Neural crest cell (in vitro differentiated cells): ENCODE measurements at places on chromosomes 12 and 14. TPM values are rescaled to one million over a fixed set of nuclear protein-coding genes. Genes with fewer than 3 reads are reported as not detected.

- no peak for DNase-seq
These were observed 37.4 kb upstream of the SELPLG start for GRCh38 chr12:108671110-108671509.

- no peak for DNase-seq
These were observed 50.4 kb downstream of the DYRK2 start for GRCh38 chr12:67698672-67699581.

DNA sequence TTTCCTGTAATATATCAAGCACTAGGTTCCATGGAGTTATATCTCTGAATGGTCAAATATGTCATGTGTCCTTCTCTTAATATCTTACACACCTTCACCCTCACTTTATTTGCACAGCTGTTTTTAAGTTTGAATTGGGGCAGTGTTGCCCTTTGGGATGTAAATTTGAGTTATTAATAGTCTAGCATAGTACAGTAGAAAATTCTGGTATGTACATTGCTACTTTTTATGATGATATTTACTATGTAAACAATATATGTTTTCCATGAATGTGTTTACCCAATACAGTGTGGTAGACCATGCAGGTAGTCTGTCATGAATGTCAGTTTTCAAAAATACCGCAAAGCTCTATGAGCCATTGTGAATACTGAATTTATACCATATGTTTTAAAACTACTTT is 50.5 kb downstream of the METTL25 start:
- DNase-seq, result no peak

GRCh38 chr12:116313194-116313927 is 35.9 kb upstream of the MED13L start:
- DNase-seq, result no peak

GRCh38 chr12:29582146-29582545 is 84.7 kb upstream of the OVCH1 start:
- no peak for DNase-seq

DNA sequence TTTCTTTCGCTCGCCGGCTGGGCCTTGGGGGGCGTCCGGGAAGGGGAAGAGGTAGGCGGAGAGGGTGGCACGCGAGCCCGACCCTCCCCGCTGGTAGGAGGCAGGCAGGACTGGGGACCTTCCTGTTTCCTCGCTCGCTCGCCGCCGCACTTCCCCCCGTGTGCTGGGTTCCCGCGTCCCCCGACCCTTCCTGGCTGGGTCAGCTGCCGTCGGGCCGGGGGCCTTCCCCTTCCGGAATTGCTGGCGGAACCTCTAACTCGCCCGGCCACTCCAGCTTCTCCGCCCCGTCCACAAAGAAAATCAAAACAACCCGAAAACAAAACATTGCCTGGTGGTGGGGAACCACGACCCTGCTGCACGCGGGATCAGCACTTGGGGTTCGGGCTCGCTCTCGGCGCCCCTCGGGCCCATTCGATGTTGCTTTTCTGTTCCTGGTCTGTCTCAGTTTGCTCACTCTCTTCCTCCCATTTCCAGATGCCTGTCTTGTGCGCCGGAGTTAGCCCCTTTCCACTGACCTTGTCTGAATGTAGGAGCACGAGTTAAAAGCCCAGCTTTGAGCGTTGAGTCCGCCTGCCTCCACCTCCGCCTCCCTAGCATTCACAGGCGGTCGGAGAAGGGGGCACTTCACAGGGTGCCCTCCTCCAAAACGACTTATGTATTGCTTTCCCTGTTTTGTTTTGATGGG is 581 bp downstream of the PAPOLA start:
- peak; percentile 29 for DNase-seq

DNA sequence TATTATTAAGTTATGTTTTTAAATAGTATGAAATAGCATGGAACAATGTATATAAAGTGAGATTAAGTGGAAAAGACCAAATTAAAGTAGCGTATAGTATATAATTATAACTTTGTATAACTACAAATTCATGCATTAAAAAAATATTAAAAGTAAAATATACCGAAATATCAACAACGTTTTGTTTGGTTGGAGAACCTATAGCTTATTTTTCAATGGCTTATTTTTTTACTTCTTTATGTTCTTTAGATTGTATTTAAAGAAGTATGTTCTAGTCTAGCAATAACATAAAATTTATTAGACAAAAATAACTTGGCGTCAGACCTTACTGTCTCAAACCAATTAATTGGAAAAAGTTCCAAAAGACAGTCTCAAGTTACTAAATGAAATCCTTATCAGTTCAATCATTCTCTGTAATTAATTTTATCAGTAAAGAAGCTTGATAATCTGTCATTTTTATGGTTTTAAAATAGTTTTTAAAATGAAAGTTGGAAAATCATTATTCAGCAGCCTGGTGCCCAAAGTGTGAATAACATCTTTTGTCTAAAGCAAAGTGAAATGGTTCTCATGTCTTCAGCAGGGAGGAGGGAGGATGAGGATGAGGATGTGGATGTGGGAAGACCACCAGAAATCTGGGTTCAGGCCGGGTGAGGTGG is 46.7 kb downstream of the IRAK3 start:
- DNase-seq, result no peak

DNA sequence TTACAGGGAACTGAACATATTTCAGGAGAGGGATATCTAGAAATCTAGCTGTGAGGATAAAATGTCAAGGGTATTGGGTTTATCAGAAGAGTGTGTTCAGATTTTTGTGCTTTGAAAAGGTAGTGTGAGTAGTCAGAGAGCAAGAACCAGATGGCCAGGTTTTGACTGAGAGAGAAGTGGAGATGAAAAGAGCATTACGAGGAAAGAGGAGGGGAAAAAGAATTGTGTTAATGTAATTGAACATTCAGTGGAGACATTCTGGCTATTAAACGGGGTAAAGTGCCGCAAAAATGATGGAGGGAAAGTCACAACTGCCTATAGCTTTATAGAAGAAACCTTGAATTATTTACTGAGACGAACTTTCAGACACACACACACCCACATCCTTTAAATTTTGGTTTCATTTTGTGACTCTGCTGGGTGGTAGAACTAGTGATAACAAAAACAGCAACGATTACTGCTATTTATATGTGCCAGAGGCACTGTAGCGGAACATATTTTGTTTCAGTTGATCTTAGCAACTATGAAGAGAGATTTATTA is 213.6 kb downstream of the ERC1 start:
- DNase-seq, result no peak

GRCh38 chr14:92963301-92964123 is 40.6 kb downstream of the CHGA start:
- no peak for DNase-seq

DNA sequence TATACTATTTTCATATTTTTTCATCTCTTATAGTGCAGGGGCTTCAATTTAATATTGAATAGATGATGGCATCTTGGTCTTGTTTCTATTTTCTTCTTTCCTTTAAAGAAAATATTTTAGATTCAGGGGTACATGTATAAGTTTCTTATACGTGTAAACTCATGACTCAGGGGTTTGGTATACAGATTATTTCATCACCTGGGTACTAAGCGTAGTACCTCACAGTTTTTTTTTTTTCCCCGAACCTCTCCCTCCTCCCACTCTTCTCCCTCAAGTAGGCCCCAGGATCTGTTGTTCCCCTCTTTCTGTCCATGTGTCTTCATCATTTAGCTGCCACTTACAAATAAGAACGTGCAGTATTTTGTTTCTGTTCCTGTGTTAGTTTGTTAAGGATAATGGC is 172.6 kb downstream of the TMTC3 start:
- DNase-seq, result no peak

DNA sequence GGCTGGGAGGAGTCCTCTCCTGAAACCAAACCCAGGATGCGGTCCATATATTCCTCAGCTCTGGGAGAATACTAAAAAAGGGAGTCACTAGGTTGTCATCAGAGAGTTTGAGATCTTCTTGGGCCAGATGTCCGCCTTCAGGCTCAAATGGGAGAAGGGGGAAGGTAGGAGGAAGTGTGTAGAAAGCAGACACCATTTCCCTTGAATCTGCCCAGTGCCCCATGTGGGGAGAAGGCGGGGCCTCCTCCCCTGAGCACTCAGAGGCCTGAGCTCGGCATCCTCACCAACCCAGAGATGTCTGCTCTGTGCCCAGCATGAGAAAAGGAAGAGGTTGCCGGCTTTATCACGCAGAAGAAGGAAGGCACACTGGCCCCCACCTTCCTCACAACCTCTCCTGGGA is 37.3 kb downstream of the LTBP2 start:
- DNase-seq, result no peak

DNA sequence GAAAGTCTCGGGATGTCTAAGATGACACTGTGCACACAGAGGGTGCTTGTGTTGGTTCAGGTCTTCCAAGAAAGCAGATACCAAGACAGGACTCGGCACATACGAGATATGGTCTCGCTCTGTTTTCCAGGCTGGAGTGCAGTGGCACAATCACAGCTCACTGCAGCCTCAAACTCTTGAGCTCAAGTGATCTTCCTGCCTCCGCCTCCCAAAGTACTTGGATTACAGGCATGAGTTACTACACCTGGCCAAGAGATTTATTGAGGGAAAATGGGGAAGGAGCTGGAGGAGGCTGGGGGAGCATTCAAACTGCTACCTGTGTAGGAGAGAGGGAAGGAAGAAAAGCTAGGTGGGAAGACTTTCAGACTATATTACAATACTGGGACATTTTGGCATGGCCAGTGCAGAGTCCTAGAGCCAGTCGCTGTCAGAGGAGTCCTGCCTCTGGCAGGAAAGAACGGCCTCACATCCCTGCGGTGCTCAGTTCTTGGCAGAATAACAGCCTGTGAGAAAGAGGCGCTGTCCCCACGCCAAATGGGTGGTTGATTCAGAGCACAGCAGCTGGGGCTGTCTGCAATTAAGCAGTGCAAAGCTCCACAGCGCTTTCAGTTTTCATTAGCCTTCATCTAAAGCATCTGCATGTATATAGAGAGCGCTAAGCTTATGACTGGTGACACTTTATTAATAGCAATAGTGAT is 18.3 kb downstream of the SLC17A8 start:
- no peak for DNase-seq

DNA sequence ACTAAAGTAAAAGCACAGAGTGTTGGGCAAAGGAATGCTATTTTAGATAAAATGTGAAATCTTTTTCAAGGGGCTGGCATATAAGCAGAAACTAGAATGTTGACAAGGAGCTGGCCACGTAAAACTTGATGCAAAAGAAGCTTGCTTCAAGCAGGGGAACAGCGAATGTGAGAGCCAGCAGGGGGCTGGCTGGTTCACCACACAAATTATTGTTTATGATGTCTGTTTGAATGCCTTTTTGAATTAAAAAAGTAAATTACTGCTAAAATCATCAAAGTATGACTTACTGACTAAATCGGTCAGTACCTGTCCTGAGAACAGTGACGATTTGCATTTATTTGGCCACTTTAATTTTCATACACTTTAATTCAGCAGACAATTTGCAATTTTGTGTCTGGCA is 38.9 kb upstream of the TMTC2 start:
- DNase-seq, result no peak

- no peak for DNase-seq
These were observed 87.8 kb downstream of the BBS10 start for GRCh38 chr12:76260390-76260748.

GRCh38 chr12:115983226-115983798 is 294.2 kb downstream of the MED13L start:
- no peak for DNase-seq

DNA sequence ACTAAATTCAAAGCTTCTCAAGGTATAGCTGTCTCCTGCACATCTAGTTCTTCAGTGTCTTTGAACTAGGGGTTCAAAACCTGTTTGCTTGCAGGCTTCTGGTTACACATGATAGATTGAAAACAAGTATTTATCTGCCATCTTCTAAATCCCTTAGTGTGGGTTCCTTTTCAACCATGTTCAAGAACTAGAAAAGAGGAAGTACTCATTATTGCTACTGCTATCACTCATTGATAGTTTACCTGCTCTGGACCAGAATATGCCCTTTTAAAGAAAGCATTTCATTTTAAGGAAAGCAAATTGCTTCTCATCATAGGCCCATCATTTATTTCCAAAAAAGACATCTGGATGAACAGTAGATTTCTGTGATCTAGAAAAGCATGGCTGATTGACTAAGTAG is 37.1 kb upstream of the VSX2 start:
- no peak for DNase-seq

DNA sequence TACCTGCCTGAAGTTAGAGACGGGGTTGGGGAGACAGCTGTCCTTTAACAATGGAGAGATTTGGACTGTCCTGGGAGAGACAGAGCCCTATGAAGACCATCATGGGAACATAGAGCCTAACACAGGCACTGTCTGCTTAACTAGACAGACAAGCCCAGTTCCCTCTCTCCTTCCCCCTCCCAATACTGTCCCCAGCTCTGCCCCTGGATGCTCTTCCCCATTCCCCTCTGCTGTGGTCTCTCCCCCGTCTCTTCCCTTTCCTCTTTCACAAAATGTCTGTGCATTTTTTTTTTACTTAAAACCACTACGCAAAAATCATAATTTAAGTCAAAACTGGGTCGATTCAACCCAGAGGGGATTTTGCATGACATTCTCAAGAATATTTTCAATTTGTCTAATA is 232.9 kb downstream of the CHST11 start:
- no peak for DNase-seq

GRCh38 chr12:46218322-46219095 is 50.3 kb downstream of the SLC38A1 start:
- no peak for DNase-seq

The PTPRB gene
- total RNA-seq, result 0.59 and 0.93 TPM in 2 replicates

The NELL2 gene
- 89.1 and 101 TPM in 2 replicates for total RNA-seq

The NGB gene
- total RNA-seq, result not detected in 2 replicates

The RAB3IP gene
- total RNA-seq, result 24.0 and 28.6 TPM in 2 replicates
